Esophagus squamous epithelium (tissue), 5 donors: ENCODE measurements at places on chromosomes 7 and 10.

GRCh38 chr7:157547611-157548010 lies 210.8 kb downstream of the DNAJB6 start:
- no peak for DNase-seq

GRCh38 chr10:127932521-127933270 lies 25.8 kb downstream of the PTPRE start:
- DNase-seq = no peak

DNA sequence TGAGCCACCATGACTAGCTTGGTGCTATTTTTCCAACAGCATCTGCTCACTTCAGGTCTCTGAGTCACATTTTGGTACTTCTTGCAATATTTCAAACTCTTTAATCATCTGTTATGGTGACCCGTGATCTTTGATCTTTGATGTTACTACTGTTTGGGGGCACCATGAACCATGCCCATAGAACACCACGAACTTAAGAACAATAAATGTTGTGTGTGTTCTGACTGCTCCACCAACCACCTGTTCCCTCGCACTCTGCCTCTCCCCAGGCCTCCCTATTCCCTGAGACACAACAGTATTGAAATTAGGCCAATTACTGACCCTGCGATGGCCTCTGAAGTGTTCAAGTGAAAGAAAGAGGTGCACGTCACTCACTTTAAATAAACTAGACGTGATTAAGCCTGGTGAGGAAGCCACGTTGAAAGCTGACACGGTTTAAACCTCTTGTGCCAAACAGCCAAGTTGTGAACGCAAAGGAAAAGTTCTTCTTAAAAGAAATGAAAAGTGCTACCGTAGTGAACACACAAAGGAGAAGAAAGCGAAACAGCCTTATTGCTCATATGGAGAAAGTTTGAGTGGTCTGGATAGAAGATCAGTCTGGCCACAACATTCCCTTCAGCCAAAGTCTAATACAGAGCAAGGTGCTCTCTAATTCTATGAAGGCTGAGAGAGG lies 27.2 kb upstream of the ATP6V0A4 start:
- no peak for DNase-seq

DNA sequence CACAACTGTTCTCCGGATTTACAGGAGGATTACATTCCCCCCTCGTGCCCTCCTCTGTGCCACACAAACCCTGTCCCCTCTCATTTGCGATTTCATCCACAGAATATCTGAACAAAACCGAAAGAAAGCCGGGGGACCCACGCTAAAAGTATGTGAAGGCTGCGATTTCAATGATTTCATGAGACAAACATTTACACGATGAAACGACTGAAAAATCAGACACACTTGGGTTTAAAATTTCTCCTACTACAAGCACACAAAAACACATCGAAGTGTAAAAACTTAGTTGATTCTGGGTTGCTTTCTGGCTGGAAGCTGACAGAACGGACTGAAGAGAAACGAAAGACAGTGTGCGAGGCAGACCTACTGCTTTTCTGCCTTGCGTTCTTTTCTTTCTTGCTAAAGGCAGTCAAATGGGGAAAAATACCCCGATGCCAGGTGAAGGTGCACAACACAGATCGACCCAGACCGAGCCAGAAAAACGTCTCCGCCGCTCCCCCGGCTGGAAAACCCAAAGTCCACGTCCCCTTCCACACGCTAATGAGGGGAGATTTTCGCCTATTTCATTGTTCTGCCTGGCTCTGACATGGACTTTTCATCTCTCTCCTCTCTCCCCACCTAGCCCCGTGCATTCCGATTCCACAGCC lies 1.2 kb downstream of the HIPK2 start:
- DNase-seq = no peak

GRCh38 chr7:74656441-74656836 lies 1.1 kb upstream of the GTF2I start:
- DNase-seq = no peak

- no peak for DNase-seq
Measured at GRCh38 chr7:95493247-95493646, 7.5 kb downstream of the ASB4 start.

- DNase-seq = no peak
Measured at GRCh38 chr7:117069379-117069778, 116.1 kb downstream of the ST7 start.

DNA sequence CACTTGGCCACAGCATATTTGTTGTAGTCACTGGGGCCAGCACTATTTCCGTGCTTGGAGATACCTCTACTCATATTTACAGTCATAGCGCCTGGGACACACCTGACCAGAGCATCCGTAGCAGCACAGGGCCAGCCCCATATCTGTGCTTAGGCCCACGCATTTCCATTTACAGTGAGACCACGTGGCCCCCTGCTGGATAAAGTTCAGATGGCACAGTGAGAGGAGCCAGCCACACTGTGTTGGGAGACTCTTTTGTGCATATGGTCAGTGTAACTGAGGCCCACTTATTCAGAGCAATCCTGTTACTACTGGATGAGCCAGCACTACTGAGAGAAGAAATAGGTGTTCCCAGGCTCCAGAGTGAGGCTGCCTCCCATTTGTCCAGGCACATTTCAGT lies 455.3 kb downstream of the REEP3 start:
- DNase-seq = no peak

DNA sequence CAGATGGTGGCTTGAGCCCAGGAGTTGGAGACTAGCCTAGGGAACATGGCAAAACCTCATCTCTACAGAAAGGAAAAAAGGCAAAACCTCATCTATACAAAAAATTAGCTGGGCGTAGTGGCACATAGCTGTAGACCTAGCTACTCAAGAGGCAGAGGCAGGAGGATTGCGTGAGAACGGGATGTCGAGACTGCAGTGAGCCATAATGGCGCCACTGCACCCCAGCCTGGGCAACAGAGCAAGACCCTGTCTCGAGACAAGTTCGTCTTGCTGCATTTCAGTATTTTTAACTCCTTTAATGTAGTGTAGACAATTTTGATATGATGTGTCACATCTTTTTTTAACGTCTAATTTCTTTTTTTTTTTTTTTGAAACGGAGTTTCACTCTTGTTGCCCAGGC lies 31.4 kb upstream of the KMT2C start:
- no peak for DNase-seq

- no peak for DNase-seq
Measured at GRCh38 chr10:49351669-49352068, 44.2 kb downstream of the DRGX start.

DNA sequence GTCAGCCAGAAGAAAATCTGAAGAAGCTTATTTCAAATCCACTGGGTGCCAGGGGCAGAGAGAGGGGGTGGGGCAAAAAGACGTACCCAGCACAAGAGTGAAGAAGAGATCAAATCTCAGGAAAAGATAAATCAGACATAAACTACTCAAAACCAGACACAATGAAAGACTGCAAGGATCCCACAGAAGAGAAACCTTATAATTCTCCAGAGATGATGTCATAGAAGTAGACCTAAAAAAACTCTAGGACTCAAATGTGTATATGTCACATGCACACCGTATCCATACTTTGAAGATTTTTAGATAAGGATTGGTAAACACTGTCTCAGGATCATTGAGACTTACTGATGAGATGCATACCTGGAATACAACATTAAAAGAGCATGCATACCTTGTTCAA lies 98.5 kb upstream of the PIK3CG start:
- DNase-seq = no peak

- DNase-seq = no peak
Measured at GRCh38 chr10:85767891-85768290, 598.7 kb downstream of the GRID1 start.

GRCh38 chr7:120402079-120402767 lies 129.2 kb downstream of the KCND2 start:
- DNase-seq = no peak

DNA sequence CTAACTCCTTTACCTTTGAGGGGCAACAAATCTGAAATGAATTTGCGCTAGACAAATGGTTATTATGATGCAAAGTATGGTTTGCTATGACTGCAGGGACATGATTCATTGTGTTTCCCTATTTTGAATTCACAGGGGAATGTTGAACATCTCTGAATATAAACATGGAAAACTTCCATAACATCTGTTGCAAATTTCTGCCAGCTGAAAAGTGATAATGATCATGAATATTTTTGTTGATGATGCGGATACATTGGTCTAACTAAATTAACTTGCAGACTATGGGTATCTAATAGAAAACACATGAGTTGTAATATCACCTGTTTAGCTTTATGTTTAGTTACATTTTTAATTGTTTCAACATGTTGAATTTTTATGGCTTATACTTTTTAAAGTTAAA lies 1325.5 kb downstream of the REEP3 start:
- no peak for DNase-seq

DNA sequence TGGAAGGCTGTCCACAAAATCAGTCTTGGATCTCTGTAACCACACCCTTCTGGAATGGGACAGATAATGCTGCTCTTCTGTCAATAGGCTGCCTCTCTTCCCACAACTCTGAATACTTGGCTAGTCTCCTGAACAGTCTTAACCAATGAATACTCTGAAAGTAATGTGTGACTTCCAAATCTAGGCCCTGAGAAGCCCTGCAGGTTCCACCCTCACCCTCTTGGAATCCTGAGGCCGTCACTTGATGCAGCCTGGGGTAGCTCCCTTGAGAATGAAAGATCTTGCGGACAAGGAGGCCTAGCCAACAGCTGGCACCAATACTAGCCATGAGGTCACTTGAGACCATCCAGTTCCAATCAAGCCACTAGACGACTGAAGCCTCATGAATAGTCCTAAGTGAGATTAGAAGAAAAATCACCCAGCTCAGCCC lies 109.2 kb downstream of the ARHGAP12 start:
- no peak for DNase-seq

- no peak for DNase-seq
Measured at GRCh38 chr7:105024734-105025133, 10.7 kb downstream of the KMT2E start.

- no peak for DNase-seq
Measured at GRCh38 chr10:82251222-82251906, 376.4 kb downstream of the NRG3 start.

- DNase-seq = no peak
Measured at GRCh38 chr7:80821771-80822319, 97.0 kb downstream of the SEMA3C start.

DNA sequence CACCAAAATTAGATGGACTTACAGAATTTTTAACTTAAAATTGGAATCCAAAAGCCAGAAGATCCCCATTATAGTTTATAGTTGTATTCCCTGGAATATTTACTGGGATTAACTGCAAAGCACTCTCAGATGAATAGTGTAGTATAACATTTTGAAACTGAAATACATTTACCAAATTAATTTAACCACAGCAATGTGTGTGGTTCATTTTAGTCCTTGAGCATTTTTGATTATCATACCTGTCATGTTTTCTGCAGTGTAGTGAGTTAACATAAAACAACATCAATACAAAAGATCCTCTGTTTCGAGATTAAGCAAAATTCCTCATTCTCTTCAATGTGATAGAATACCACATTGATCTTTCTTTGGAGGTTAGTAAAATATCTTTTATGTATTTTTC lies 3.7 kb downstream of the VIM start:
- DNase-seq = no peak

DNA sequence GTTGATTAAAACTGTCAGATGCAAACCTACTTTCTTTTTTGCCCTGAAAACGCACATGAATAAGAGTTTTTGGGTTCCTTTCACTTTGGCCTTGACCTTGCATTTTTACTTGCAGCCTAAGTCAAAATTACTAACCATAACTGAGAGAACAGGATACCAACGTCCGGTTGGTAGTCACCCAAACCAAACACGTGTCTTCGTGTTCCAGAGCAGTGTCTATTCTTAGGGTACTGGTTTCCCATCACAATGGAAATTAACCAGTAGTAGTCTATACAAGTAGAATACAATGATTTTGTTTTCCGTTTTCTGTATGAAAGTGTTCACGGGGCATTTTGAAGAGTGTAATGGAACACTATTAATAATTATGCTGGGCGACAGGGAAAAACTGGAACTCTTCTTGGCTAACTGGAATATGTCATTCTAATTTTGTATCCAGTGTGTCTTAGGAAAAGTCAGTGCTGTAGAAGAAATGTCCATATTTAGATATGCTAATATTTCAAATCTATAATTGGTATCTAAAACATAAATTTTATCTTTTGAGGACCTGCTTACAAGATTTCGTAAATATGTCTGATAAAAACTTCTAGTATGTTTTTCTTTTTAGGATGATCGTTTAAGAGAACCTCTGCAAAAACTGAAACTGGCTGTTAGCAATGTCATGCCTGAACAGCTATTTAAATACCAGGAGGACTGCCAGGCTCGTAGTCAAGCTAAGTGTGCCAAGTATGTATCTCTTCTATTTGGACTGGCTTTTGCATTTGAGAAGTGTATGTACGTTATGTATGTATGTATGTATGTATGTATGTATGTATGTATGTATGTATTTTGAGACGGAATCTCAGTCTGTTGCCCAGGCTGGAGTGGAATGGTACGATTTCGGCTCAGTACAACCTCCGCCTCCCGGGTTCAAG lies 40.9 kb downstream of the UBN2 start:
- no peak for DNase-seq

DNA sequence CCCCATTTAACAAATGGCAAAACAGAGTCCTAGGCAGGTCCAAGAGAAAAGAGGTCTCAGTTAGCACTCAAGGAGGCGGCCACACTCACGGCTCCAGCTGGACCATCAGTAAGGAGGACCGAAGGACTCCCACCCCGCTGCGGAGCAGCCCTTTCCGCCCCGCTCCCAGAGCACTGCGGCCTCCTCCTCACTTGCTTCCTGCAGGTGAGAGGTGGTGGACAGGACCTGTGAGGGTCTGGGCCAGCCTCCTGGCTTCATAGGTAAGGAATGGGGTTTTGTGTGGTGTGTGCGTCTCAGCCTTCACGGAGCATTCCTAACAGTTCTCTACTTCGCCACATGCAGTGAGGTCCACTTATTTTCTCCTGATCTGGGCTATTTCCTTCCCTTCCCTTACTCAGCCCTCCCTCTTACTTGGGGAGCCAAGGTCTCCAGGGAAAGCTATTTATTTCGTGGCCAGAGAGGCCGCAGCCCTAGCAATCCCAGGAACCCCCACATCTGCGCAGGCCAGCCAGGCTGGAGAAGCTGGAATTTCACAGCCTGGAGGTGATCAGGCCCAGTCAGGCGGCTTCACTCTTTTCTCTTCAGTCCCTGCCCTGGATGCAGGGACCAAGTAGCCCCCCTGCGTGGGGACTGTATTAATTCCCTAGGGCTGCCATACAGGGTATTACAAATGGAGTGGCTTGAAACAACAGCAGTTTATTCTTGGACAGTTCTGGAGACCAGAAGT lies 45.9 kb downstream of the ZNF783 start:
- DNase-seq = no peak

DNA sequence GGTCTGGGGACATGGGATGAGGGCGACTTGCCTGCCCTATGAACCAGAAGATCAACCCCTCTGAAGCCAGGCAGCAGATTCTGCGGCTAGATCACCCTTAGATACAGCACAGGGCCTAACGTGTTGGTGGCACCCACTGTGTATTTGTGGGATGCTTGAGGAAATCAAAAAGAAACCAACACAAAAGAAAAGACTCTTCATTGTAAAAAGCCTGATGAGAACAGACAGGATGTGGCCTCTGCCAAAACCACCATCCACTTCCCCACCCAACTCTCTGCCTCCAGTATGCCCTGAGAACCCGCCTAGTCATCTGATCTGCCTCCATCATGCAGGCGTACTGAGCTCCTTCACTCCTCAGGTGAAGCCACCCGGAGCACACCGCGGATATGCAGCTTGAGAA lies 97.2 kb upstream of the INSYN2A start:
- DNase-seq = no peak

GRCh38 chr10:1652151-1652550 lies 85.2 kb downstream of the ADARB2 start:
- no peak for DNase-seq

- DNase-seq = no peak
Measured at GRCh38 chr7:98314469-98314868, 33.0 kb downstream of the BRI3 start.

GRCh38 chr10:32131388-32131787 lies 75.2 kb upstream of the KIF5B start:
- no peak for DNase-seq
